ENCODE measurements at places on chromosomes 5 and 9. TPM values are rescaled to one million over a fixed set of nuclear protein-coding genes. Genes with fewer than 3 reads are reported as not detected.

Gene HTR1A
- polyA plus RNA-seq: not detected

- no peaks in the 10 kb centered on the region for H3K27me3 ChIP-seq
- H3K36me3 ChIP-seq: no peaks in the 10 kb centered on the region
- no peaks in the 10 kb centered on the region for H3K4me1 ChIP-seq
- no peak overlapping the region for H3K27ac ChIP-seq
- no peak for DNase-seq
These were observed 141.4 kb downstream of the PRR16 start for GRCh38 chr5:120605325-120606079.

DNA sequence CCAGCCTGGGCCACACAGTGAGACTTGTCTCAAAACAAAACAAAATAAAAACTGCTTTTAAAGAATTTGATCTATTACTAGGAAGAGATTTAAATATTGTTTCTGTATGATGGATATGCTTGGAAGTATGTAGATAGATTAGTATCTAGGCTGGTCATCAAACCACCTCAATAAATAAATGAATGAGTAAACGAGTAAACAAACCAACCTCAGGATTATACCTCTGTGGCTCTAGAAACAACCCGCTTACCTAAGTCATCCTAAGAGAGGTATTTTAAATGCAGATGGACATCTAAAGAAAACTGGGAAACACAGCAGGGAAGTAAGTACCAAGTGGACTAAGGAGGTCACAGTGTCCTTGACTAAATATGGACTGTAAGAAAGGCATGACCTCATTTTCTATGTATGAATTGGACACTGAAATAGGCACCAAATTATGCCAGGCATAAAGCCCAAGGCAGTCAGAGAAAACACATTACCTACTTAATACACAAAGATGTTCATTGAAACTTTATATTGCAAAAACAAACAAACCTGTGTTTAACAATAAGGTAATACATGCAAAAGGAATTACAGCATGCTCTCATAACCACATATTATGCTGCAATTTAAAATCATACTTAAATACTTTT is 7.3 kb downstream of the ANKH start:
- no peak for DNase-seq
- H3K4me3 ChIP-seq: no peak overlapping the region
- H3K4me1 ChIP-seq: no peaks in the 10 kb centered on the region
- no peaks in the 10 kb centered on the region for H3K36me3 ChIP-seq
- H3K27me3 ChIP-seq: no peaks in the 10 kb centered on the region

DNA sequence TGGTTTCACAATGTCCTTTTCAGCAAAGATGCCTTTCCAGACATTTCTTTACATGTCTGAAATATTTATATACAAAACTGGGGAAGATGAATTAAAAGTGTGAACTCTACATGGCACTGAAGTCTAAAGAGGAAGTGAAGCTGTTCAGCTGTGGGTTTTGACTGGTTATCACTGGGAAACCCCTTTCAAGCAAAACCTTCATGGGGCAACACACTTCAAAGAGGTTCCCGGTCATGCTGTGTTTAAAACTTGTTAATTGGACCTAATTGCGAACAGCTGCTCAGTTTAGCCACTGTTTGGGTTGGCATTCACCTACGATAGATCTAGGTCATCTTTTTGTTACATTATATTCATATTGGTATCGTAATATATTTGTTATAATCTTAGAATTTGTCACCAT is 20.0 kb upstream of the GDNF start:
- no peaks in the 10 kb centered on the region for H3K27me3 ChIP-seq
- DNase-seq: no peak
- H3K4me1 ChIP-seq: no peaks in the 10 kb centered on the region
- no peak overlapping the region for H3K27ac ChIP-seq
- no peaks in the 10 kb centered on the region for H3K36me3 ChIP-seq
- H3K4me3 ChIP-seq: no peak overlapping the region

GRCh38 chr9:28866951-28867350 is 1293.7 kb upstream of the C9orf72 start:
- no peaks in the 10 kb centered on the region for H3K4me1 ChIP-seq
- no peak overlapping the region for H3K4me3 ChIP-seq
- no peak for DNase-seq
- no peaks in the 10 kb centered on the region for H3K36me3 ChIP-seq
- H3K27me3 ChIP-seq: no peaks in the 10 kb centered on the region
- no peak overlapping the region for H3K27ac ChIP-seq

DNA sequence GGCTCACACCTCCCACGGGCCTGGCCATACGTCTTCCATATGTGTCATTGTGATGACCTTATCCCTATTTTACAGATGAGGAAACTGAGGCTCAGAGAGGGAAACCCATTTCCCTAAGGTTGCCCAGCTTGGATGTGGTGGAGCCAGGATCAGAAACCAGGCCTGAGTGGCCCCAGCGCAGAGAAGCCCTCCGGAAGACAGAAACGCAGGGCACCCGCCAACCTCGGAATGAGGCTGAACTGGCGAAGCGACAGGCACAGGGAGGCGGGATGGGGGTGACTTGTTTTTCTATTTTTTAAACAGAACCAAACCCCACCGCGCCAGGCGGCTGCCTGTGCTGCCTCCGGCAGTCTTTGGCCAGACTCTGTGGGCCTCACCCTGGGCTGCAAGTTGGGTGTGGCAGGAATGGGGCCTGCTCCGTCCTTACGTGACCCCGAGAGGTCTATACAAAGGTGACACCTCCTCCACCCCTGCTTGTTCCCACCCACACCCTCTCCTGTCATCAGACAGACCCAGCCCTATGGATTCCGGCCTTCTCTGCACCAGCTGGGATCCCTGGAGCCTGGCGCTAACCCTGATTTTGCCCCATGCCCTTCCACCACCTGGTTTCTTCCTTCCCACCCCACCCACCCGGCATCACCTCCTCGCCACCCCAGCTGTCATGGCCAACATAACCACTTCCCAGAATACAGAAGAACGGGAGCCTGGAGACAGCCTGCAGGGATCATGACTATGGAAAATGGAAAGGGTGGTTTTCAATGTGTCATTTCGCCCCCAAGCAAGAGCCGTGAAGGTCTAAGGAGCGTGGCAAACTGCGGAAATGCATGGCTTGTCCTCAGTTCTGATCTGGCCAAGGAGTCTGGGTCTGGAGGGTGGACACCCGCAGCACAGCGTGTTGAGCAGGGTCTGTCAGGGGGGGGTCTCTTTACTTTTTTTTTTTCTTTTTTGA is 23.6 kb downstream of the PLPP7 start:
- no peaks in the 10 kb centered on the region for H3K27me3 ChIP-seq
- no peak overlapping the region for H3K27ac ChIP-seq
- no peaks in the 10 kb centered on the region for H3K36me3 ChIP-seq
- DNase-seq: no peak

GRCh38 chr5:35374584-35374983 is 144.3 kb upstream of the PRLR start:
- no peak overlapping the region for H3K4me3 ChIP-seq
- no peaks in the 10 kb centered on the region for H3K27me3 ChIP-seq
- DNase-seq: no peak
- no peaks in the 10 kb centered on the region for H3K36me3 ChIP-seq
- H3K4me1 ChIP-seq: no peaks in the 10 kb centered on the region

Measured in sigmoid colon (tissue), 7 donors.